ENCODE measurements at places on chromosomes 7 and 10.

DNA sequence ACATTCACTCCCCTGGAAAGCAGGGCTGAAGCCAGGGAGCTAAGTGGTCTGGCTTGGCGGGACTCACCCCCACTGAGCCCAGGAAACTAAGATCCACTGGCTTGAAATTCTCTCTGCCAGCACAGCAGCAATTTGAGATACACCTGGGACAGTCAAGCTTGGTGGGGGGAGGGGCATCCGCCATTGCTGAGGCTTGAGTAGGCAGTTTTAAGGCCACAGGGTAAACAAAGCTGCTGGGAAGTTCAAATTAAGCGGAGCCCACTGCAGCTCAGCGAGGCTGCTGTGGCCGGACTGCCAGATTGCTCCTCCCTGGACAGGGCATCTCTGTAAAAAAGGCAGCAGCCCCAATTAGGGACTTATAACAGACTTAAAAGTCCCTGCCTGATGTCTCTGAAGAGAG is 108.2 kb upstream of the FAM13C start:
- no peak for DNase-seq

- DNase-seq, result no peak
Observed at GRCh38 chr10:55476129-55476528, 675.1 kb upstream of the PCDH15 start.

- DNase-seq, result no peak
Observed at GRCh38 chr7:158789842-158790241, 39.5 kb downstream of the ESYT2 start.

- no peak for DNase-seq
Observed at GRCh38 chr7:140260352-140261104, 83.7 kb upstream of the KDM7A start.

DNA sequence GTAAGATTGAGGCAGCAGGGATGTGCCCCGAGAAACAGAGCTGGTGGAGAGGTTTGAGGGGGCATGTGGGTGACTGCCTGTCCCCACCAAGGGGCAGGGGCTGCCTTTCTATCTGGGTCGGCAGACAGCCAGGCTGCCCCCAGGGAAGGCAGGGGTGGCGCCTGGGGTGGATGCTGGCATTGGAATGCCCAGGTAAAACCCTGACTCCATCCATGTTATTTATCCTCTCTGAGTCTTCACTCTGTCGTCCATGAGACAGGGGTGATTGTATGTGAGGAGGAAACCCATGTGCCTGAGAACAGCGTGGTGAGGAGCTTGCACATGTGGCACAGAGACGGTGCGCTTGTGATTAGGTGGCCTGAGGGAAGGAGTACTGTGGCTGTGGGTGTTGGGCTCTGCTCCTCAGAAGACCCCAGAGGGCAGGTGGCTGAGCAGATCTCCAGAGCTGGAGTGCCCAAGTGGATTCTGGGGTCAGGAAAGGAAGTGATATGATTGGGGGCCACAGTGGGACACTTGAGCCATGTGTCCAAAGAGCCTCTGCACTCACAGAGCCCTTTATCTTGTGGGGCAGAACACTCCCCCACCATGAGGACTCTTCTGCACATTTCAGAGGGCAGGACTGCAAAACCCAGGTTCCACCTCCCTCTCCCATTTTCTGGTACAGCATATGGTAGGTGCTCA is 100.4 kb upstream of the RET start:
- DNase-seq, result no peak

DNA sequence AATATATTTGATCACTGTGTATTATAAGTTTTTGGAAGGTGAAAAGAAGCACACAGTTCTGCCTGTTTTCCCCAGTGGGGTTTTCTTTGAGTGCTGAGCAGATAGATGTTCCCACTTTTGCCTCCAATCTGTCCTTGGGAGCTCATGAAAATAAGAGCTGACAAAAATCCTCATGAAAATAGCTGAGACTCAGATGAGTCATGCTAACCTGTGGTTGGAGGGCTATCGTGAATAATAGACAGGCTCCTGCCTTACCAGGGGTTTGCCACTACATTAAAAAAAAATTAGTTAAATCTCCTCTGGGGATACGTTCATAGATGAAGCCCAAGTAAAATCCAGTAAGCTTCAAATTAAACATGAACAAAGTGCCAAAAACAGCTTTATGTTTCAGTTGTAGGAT is 10.9 kb upstream of the AOAH start:
- DNase-seq, result no peak

GRCh38 chr7:101216860-101217387 is 457 bp downstream of the PLOD3 start:
- no peak for DNase-seq

DNA sequence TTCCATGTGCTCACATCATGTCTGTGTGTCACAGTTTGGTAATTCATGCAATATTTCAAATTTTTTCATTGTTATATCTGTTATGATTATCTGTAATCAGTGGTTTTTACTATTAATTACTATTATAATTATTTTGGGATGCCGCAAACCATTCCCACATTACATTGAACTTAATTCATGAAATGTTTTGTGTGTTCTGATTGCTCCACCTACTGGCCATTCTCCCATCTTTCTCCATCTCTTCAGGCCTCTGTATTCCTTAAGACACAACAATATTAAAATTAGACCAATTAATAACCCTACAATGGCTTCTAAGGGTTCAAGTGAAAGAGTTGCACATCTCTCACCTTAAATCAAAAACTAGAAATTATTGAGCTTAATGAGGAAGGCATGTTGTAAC is 398.5 kb downstream of the PCDH15 start:
- no peak for DNase-seq

DNA sequence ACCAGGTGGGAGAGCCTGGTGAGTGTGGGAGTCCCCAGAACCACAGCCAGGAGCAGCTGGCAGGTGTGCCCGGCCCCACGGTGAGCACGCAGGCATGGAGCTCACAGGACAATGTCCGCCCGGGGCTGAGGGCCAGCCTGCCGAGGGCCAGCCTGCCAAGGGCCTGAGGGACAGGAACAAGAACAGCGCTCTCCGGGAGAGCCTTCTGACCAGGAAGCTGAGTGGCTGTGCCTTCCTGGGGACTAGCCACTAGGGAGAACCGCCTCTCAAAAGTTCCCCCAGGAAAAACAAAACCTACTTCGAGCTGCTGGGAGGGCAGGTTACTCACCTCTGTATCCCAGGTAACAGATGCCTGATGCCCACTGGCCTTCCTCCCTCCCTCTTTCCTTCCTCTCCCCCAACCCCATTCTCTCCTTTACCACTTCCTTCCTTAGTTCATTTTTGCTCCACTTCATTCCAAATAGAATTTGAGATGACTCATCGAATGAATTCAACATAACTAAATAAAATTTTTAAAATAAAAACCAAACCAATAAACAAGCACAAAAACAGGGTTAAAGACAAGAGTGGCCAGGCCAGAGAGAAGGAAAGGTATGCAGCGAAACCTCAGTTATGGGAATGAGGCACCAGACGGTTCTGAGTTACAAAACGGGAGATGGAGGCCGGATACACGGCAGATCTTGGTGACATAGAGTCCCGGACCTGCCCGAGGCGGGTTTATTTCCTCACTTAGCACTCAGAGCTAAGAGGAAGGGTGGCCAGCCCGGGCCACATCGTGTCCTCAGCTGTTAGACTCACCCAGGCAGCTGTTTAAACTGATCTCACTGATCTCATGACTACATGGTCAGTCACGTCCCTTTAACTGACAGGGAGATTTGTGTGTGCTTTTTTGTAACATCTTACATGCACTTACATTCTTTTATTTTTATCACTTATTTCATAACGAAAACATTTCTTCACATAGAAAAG is 128.5 kb downstream of the TNS3 start:
- DNase-seq, result no peak

DNA sequence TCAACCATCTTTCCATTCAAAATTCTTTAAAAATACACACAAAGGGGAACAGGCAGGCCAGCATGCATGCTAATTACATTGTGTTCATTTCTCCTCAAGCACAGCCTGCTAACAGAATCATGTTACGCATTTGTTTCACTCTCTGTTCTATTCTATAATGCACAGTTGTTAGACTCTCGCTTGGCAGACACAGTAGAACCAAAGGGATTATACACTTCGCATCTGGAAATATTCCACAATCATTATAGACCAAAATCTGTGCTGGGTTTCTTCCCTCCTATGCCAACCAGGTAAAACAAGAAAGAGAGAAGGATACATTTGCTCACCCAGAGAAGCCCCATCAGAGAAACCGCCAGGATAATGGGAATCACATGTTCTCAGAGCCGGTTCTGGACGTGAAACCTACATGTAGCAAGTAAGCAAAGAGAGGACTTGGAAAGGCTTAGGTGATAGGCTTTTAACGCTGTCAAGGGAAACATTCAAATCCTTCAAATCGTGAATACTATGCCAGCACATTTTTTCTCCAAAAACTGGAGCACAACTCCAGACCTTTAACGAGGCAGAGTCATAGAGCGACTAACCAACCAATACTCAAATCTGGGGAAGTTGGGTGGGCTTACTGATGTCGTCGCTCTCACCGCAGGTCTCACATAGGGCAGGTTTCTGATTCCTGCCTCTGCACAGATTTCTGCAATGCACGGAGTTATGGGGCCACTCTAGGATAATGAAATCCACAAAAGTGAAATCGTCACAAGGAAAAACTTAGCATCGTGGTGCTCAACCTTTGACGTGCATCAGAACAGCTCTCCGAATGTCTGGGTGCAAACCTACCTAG is 380.5 kb upstream of the AUTS2 start:
- DNase-seq, result no peak

DNA sequence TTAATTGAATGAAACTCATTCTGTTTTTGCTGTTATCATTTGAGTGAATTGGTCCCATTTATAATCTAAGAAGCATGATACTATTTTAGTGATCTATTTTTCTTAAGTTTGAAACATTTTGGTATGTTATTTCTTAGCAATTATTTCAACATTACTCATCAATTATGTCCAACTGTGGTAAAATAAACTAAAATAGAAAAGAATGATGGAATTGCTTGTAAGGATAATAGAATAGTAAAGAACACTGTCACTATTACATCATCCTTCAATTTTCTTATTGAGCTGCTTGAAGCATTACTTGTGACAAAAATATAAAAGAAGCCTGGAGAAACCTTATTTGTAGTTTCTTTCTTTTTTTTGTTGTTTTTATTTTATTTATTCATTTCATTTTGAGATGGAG is 42.4 kb downstream of the ZNF487 start:
- no peak for DNase-seq

- DNase-seq, result no peak
Observed at GRCh38 chr10:94123258-94123995, 129.7 kb downstream of the PLCE1 start.

Measured in stimulated activated CD4-positive, alpha-beta T cell treated with anti-CD3 and anti-CD28 coated beads, Interleukin-1b, Interleukin-23, amount 100 ng/mL, for 1 hour (primary cell).